Vagina (tissue), 2 donors: ENCODE measurements at places on chromosomes 4 and X.

GRCh38 chrX:43349363-43349762 is 306.7 kb upstream of the MAOA start:
- DNase-seq, result no peak

GRCh38 chrX:46791927-46792809 is 33.2 kb upstream of the SLC9A7 start:
- DNase-seq, result no peak

DNA sequence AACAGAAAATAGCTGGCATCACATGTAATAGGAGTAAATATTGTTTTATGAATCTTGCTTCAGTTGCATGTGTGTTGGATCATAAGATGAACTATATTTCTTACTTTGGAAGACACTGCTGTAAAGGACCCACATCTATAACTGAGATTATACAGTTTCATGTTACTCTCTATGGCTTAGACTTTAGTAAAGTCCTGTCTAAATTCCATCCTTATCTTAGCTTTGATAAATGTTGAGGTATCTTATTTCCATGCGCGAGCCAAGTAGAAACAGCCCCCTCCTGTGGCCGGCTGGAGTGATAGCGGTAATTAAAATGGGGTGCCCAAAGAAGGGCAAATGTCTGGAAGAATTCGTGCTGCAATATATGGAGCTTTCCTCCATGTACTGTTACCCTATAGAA is 43.0 kb downstream of the CCDC158 start:
- no peak for DNase-seq

GRCh38 chrX:38627683-38628082 is 66.3 kb downstream of the TSPAN7 start:
- DNase-seq, result no peak

DNA sequence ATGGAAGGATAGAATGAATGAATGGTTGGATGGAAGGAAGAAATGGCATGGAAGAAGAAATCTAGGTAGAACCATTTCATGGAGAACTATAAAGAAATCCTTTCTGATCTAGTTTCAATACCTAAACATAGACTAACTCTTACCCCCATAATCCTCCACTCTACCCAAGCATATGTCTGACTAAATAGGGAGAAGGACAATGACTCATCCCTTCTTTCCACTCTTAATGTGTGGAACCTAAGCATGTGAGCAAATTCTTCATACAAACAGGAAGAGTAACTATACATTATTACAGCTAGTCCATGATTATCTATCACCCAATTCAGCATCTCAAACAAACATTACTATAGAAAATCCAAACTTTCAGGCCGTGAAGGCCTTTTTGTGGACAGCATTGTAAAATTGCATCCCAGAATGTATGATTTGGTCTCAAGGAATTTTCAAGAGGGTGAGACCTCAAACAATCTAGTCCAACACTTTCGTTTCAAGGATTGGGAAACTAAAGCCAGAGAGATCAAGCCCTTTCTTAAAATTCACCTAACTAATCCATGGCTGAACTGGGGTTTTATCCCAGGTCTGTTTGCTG is 11.2 kb downstream of the C1QTNF7 start:
- DNase-seq, result no peak

GRCh38 chr4:53748328-53748772 is 157.1 kb upstream of the LNX1 start:
- no peak for DNase-seq

DNA sequence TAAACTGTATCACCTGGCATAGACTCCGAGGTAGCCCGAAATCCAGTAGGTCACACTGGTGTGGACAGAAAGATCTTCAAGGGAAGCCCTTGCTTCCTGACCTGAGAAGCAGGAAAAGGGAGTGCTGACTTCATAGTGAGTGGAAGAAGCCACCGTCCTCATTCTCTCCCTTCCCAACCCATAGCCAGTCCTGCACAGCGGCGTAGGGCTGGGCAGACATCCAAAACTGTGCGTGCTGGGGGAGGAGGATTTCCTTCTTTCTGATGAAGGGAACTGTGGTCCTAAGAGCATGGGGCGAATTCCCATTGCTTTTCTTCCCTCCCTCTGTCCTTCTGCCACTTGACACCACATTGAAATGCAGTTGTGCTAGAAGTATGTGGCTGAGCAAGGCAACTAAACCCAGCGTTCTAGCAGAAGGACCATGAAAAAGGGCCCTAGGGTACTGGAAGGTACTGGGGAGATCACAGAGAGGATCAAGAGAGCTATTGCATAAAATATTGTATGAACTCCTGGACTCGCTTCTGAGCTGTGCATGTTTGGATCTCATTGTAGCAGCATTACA is 66.9 kb downstream of the STOX2 start:
- no peak for DNase-seq

- no peak for DNase-seq
These were observed 66.0 kb downstream of the RPS3A start for GRCh38 chr4:151165205-151166000.

DNA sequence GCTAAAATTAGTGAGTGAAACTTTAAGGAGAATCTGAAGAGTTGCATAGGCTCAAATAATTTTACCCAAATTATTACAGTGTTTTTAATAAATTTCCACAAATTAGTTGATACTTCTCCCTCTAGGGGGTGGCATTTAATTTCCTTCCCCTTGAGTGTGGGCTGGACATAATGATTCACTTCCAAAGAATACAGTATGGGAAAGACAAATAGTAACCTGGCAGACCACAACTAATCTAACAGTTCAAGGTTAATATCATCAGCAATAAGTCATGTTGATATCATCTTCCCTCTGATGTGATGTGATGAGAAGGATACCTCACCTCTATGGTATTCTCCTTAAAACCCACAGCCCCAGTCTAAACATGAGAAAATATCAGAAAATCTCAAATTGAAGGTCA is 15.5 kb downstream of the PFKFB1 start:
- DNase-seq, result no peak

GRCh38 chrX:105845631-105846030 is 23.3 kb downstream of the NRK start:
- DNase-seq, result no peak

DNA sequence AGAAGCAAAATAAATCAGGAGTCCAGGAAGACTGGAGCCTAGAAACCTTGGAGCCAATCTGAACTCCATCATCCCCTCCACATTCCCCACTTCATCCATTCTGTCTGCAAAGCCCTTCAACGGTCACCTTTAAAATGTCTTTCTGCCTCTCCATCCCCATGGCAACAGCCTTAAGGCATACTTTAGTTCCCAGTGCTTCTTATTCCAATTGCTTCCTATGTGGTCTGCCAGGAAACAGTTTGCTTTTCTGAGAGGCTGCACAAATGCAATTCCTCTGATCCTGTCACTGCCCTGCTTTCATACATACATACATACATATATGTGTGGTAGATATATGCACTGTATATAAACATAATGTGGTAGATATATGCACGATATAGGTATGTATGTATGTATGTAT is 786 bp upstream of the MAGEH1 start:
- no peak for DNase-seq

GRCh38 chr4:68951806-68952585 is 392 bp upstream of the UGT2A3 start:
- no peak for DNase-seq

DNA sequence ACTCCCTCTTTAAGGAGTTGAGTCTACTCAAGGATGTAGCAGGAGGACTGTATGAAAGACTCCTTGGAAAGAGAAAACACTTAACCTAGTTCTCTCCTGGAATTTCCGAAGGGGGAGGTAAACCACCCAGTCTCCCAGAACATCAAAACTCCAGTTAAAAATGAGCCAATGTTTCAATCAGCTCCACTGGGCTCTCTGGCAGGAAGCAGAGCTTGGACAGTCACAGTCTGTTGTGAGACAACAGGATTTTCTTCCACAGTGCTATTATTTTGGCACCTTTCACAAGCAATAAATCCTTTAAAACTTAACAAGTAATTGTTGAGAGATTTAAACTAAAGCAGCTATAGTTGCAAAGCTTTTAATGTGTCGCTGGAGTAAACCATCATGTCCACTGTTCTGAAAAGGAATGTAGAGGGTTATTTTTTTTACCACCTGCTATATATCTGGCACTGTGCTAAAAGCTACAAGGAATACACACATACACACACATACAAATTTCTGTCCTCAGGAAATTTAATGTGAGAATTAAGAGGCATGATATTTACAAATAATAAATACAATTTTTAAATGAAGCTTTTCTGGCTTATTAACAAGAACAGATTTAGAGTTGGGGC is 229.2 kb upstream of the INTU start:
- no peak for DNase-seq

- DNase-seq, result no peak
These were observed 128.9 kb downstream of the REELD1 start for GRCh38 chr4:146343199-146343598.

DNA sequence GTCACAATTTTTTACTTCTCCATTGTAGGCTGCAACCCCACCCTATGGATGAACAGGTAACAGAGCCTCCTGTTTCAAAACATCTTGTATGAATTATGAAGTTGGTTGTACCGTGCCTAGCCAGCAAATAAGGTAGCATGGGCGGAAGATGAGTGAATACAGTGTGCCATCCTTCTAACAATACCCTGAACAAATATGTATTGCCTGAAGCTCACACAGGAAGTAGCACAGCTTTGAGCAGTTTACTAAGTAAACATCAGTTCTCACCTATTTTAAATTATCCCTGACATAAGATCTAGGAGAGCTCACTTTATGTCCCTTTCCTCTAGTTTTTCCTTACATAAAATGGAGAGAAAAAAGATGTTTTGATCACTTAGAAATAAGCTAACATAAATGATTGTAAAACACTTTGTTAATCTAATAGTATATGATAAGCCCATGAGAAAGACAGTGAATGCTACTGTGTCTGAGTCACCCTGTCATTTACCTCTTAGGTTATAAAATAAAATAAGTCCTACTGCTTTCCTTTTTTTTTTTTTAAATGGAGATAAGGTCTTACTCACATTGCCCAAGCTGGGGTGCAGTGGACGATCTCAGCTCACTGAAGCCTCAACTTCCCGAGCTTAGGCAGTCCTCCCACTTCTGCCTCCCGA is 36.6 kb downstream of the GRSF1 start:
- DNase-seq, result no peak

DNA sequence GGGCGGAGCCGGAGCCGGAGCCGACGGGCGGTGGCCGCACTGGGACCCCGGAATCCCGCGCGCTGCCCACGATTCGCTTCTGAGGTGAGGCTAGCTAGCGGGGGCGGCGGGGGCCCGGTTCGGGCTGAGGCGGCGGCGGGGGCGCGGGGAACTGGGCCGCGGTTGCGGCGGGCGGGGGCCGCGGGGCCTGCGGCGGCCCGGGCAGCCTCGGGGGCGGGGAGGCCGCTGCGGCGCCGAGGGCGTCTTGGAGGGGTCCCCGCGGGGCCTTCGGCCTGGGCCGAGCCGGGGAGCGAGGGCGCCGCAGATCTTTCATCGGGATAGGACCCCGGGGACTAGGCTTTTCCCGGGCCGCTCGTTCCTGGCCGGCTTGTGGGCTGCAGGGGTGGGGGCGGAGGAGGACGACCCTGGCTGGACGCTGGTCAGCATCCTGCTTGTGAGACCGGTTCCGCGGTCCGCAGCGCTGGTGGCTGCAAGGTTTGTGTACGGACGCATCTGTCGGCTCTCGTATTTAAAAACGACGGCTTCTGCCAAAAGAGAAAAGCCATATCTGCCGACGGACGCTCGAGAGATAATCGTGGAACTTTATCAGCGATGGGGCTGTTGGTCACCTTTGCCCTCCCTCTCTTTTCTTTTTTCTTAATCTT is 419 bp downstream of the ADD1 start:
- no peak for DNase-seq

GRCh38 chr4:36386691-36387090 is 105.3 kb downstream of the DTHD1 start:
- DNase-seq, result no peak

GRCh38 chr4:59597536-59598329 is 1602.4 kb upstream of the ADGRL3 start:
- DNase-seq, result no peak

DNA sequence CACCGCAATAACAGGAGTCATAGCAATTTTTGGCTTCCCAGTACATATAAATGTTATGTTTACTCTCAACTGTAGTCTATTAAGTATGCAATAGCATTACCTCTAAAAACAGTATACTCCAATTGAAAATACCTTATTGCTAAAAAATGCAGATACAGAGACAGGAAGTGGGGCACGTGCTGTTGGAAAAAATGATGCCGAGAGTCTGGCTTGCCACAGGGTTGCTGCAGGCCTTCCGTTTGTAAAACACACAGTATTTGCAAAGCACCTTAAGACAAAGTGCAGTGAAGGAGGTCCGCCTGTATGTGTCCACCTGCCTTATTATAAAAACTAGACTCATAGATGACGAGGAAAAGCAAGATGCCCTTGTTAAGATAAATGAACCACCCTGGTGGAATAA is 23.5 kb downstream of the CD99 start:
- no peak for DNase-seq

DNA sequence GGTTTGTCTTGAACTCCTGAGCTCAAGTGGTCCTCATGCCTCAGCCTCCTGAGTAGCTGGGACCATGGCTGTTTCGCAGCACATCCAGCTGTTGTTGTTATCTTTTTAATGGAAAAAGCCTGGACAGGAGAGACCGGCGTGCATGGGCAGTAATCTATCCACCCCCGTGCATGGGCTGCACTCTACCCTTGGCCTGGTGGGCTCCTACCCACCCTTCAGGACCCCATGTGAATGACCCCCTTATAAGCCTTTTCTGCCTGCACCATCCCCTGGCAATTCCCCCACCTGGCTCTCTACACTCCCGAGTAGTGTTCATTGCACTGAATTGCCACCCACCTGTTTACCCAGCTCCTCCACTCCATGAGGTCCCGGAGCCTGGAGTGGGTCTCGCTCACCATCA is 18.9 kb upstream of the HTRA3 start:
- DNase-seq, result no peak

DNA sequence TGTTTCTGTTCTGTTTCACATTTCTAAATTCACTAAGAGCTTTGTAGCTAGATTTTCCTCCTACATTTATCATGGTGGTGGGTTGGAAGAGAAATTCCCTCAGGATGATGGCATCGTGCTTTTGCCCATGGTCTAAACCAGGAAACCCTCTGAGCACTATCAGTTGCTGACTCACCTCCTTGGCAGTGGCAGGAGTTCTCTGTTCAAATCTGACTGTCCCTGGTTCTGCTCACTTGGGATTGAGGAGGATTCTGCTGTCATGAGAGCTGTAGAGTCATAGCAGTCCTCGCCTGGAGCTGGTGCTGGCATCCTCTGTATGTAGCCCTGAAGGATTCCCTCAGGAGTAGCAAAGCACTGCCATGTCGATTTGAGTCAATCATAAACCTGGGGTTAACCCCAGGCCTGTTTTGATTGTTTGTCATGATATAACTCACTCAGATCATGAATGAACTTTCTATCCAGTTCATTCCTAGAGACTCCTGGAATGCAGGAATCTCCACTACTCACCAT is 9.4 kb downstream of the TEX13A start:
- DNase-seq, result no peak

- no peak for DNase-seq
These were observed 635.6 kb downstream of the STPG2 start for GRCh38 chr4:97507587-97508245.

- DNase-seq, result no peak
These were observed 67.5 kb downstream of the MGST2 start for GRCh38 chr4:139732991-139733570.

GRCh38 chr4:180832073-180832472 is 1411.1 kb upstream of the TENM3 start:
- no peak for DNase-seq

GRCh38 chrX:81791086-81791485 is 589.2 kb downstream of the SH3BGRL start:
- no peak for DNase-seq
